Upper lobe of left lung (tissue), 6 donors: ENCODE measurements at places on chromosomes 3 and 15. TPM values are rescaled to one million over a fixed set of nuclear protein-coding genes. Genes with fewer than 3 reads are reported as not detected.

SAXO2 gene
- total RNA-seq = 58.6 TPM

HGD gene
- total RNA-seq = 2.8 TPM

MON1A gene
- total RNA-seq = 28.3 TPM

RARB gene
- 15.4 TPM for total RNA-seq

GADL1 gene
- not detected for total RNA-seq

EPHA3 gene
- total RNA-seq = 2.0 TPM

RNF13 gene
- 105 TPM for total RNA-seq
